ENCODE measurements at places on chromosomes 5 and 9.

DNA sequence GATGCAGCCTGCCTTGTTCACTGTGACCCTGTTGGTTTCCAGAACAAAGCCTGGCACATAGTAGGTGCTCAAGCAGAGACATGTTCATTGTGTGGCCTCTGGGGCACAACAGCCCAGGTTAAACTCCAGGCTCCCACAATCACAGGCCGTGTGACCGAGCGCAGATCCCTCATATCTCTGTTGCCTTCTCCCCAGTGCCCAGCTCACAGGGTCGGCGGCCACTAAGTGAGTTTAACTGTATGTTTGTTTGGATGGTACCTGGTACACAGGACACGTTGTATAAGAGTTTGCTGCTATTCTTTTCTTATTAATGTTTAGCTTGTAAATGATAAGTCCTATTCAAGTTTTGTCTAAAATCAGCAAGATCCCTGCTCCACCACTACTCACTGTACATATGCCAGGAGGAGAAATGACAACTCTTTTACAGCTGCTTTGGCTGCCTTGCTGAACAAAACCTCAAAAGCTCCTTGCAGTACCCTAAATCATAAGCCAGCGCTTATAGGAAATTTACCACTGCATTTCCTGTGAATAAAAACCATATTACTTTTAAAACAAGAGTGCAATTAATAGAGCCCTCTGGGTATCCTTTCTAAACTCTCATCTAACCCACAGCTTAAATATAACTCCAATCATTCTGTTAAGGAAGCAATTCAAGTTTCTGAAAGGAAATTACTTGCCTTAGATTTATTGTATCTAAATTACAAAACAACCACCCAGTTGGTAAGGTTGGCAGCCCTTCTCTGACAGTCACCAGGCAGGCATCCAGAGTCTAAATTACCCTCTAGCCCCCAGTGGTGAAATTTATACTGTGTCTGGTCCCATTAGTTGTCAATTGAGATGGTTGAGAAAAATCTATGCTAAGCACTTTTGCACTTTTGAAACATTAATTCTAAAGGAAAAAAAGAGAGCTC lies 379.4 kb downstream of the SEMA5A start:
- DNase-seq = no peak

- no peak for DNase-seq
These were observed 114.9 kb downstream of the TRIO start for GRCh38 chr5:14257995-14258403.

GRCh38 chr9:130298662-130299279 lies 33.2 kb downstream of the HMCN2 start:
- no peak for DNase-seq

- peak; percentile 70 for DNase-seq
These were observed at the start of gene AKNA for GRCh38 chr9:114387680-114388356. AKNA (minus strand) TSS chr9:114387982; CDS start chr9:114381333, 6,649 bp downstream.

DNA sequence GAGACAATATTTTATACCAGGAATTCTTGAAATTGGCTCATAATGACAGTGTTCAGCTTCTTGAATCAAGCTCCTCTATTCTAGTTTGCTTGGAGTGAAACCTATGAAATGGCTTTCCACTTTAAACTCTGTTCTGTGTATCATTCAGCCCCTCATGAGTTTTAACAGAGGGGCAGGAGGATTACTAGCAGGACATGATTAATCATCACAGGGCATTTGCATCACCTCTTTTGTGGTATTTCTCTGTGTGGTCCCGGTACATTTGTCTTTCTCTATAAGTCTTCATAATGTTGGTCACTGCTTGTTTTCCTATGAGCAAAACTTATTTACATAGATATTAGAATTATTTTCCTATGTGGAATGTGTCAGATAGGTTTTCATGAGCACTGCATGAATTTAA lies 21.2 kb downstream of the CAST start:
- DNase-seq = no peak

- DNase-seq = no peak
These were observed 295.7 kb upstream of the TUT7 start for GRCh38 chr9:86649913-86650312.

DNA sequence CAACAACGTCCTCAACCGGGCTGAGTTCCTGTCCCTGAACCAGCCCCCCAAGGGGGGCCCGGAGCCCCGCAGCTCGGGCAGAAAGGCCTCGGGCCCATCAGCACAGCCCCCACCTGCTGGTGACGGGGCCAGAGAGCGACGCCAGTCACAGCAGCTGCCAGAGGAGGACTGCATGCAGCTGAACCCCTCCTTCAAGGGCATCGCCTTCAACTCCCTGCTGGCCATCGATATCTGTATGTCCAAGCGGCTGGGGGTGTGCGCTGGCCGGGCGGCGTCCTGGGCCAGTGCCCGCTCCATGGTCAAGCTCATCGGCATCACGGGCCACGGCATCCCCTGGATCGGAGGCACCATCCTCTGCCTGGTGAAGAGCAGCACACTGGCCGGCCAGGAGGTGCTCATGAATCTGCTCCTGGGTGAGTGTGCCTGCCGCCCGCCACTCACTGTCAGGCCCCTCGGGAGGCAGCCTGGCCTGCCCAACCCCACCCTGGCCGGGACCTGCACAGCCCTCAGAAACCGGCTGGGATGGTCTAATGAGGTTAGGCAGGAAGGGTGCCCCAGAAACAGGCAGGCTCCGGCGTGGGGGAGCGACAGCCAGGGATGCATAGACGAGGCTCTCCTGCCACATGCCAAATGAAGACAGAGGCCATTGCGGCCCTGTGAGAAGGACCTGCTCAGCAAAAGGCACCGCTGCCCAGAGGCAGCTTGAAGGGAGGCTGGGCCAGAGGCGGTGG lies 678 bp downstream of the PLPP7 start:
- no peak for DNase-seq

GRCh38 chr9:69975681-69976080 lies 68.0 kb upstream of the MAMDC2 start:
- DNase-seq = no peak

DNA sequence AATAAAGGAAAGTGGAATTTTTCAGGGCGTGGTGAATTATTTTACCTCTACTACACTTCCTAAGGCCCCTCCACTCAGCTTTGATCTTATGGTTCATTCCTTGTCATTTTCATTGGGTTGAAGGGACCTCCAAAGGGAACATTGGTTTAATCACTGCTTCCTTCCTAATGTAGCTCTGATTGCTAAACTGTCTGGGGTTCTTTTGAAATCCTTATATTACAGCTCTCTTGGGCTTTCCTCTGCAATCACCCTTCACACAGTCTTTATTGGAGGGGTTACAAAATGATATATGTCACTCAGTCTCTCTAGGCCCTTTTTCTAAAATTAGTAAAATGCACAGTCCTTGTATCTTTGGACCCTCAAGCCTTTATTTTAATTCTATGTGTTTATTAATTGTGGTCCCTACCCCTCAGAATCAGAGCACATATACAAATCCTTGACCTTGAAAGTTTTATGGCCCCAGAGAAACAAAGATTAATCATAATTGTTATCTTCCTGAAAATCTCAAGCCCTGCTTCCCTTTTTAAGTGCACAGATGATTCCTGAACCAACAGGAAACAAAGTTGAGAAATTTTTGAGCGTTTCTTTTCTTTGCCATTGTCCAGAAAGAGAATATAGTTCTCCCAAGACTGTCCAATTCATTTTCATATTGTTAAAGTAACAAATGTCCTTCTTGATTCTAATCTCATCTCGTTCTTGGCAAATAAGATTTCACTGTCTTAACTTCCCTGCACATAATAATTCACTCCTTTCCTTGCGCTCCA lies 330.0 kb downstream of the ARRDC3 start:
- DNase-seq = no peak

GRCh38 chr9:69191231-69191630 lies 17.2 kb downstream of the TJP2 start:
- no peak for DNase-seq

GRCh38 chr9:89442981-89443814 lies 54.7 kb downstream of the SEMA4D start:
- DNase-seq = no peak

GRCh38 chr5:8660133-8660893 lies 791.4 kb downstream of the MTRR start:
- DNase-seq = no peak

- no peak for DNase-seq
These were observed 640 bp upstream of the DPM2 start for GRCh38 chr9:127938298-127938690.

GRCh38 chr5:37892586-37892985 lies 52.7 kb upstream of the GDNF start:
- no peak for DNase-seq

DNA sequence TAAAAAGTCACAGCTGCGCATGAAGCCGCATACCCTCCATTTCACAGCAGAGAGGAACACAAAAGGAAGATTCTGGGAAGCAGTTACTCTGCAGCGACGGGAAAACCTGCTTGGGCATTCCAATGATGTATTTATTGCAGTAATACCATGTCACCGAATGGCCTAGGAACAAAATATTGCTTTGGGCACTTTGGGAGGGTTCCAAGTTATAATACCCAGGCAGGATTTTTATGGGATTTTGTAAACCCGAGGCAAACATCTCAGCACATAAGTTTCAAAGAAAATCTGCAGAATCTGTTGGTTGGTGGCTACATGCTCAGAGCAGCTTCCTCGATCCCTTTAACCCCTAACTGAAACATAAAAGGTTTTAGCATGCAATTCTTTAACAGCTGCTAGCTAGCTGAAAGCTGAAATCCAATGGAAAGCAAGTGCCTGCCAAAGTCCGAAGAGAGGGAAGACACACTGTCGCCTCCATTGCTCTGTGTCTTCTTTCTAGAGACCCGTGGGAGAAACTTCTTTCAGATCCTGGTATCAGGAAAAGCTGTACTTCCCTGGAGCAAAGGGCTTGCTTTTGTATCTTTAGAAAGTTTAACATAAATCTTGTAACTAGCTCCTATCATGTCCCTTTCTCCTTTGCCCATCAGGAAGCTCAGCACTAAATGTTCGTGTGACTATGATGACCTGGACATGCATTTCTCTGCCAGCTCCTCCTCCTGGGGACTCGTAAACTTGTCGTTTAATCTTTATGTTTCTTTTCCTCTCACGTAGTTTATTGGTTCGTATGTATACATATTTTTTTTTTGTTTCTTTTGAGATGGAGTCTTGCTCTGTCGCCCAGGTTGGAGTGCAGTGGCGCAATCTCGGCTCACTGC lies 195.0 kb downstream of the MAPKAP1 start:
- DNase-seq = no peak

- DNase-seq = no peak
These were observed 106.3 kb downstream of the TENT4A start for GRCh38 chr5:6819521-6819920.

All from stimulated activated CD8-positive, alpha-beta memory T cell treated with anti-CD3 and anti-CD28 coated beads, Interleukin-12 subunit alpha, Interleukin-12 subunit beta, amount 100 ng/mL, for 4 hours (primary cell).